Hematopoietic multipotent progenitor cell treated with erythropoietin and hydrocortisone succinate and interleukin-3 and kit ligand, for 8 days (in vitro differentiated cells): ENCODE measurements at places on chromosomes 5 and 9.

DNA sequence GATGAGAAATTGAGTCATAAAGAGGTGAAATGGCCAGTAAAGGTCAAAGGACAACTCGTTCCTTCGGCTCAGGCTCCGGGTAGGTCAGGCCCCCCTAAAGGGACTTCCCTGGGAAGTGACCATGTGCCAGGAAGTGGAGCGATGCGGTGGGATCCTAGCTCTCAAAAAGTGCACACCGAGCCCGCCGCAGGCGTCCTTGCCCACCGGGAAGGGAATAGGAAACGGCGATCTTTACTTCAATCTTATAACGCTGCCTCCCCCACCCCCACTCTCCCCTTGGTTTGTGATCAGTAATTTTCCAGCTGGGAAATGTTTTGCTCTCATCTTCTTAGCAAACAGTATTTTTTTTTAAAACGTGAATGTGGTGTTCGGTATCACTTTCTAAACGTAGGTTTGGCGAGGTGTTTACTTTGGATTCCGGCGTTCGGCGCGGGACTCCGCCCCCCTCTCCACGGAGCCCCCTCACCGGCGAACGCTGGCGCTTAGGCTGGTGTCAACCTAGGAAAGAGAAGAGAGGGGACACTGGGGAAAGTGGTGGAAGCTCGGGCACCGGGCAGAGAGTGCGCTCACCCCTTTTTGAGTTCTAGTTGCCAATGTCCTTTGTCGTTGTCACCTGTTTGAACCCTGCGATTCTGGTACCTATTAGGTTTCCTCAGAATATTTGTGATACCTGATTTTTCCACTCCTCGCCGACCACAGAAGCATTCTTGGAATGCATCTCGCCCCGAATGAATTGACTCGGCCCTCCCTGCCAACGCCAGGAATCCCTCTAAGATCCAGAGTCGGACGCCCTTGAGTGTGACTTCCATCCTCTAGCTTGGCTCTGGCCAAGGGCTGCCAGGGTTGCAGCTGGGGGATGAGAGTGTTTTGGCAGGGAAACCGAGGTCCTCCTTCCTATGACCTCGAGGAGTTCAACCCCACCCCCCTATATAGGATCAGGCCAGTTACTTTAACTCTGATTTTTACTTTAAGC is 1.8 kb upstream of the KLF4 start:
- no peak for DNase-seq

DNA sequence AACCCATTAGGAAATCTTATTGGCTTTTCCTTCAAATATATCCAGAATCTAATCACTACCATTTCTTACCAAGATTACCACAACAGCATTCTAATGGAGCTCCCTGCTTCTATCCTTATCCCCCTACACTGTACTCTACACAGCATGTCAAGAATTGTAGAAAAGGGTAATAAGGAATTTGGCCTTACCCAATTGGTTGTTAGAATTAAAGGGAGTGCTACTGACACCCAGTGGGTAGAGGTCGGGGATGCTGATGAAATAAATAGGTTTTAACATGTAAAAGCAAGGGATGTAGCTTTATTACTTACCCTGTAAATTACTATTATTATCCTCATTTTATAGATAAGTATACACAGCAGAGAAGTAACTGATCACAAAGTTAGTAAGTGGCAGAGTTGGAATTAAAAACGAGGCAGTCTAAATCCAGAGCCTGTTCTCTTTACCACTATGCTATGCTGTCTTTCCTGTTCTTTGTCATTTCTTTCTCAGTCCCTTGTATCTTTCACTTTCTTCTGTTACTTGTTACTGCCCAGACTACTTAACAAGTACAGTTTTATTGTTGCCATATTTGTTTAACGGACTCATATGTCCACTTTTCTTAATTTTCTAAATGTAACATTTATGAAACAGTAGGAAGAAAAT is 10.5 kb downstream of the SLC38A9 start:
- no peak for DNase-seq

GRCh38 chr9:36985769-36986467 is 48.1 kb downstream of the PAX5 start:
- DNase-seq = no peak

DNA sequence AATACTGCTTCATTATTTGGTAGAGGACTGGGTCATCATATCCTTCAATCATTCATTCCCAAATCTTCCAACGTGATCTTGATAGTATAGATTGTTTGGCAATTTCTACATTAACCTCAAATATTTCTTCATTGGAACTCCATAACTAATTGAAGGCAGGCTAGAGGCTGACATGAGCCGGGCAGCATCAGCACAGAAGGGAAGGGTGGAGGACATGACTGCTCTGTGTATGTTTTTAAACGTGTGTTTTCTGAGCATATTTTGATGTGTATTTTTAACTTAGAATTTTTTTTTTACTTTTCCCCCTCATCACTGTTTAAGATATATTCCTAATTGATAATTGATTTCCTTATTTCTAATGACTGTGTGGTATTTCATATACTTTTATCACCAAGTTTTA is 12.6 kb downstream of the DDX4 start:
- no peak for DNase-seq

DNA sequence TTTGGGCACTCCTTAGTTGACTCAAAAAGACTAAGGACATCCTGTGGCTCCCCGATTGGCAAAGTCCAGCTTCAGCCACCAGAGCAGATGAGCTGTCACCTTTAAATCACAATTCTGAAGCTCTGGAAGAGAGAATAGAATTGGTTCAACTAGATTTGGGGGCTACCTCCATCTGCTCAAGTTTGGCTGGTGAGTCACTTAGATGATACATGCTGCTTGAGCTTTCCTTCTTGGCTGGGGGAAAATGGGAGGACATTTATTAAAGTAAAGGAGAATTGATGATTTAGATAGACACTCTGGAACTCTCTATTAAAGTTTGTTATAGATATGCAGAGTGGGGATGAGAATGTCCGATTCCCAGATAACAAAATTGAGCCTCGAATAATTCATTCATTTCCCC is 30.0 kb upstream of the GRIA1 start:
- no peak for DNase-seq

- DNase-seq = no peak
Observed at GRCh38 chr5:178365501-178366440, 133.2 kb upstream of the PHYKPL start.

- no peak for DNase-seq
Observed at GRCh38 chr9:15935661-15936305, 382.9 kb downstream of the CCDC171 start.

GRCh38 chr9:116280529-116280928 is 126.9 kb downstream of the PAPPA start:
- no peak for DNase-seq

- no peak for DNase-seq
Observed at GRCh38 chr9:93954434-93955061, 607 bp downstream of the BARX1 start.

DNA sequence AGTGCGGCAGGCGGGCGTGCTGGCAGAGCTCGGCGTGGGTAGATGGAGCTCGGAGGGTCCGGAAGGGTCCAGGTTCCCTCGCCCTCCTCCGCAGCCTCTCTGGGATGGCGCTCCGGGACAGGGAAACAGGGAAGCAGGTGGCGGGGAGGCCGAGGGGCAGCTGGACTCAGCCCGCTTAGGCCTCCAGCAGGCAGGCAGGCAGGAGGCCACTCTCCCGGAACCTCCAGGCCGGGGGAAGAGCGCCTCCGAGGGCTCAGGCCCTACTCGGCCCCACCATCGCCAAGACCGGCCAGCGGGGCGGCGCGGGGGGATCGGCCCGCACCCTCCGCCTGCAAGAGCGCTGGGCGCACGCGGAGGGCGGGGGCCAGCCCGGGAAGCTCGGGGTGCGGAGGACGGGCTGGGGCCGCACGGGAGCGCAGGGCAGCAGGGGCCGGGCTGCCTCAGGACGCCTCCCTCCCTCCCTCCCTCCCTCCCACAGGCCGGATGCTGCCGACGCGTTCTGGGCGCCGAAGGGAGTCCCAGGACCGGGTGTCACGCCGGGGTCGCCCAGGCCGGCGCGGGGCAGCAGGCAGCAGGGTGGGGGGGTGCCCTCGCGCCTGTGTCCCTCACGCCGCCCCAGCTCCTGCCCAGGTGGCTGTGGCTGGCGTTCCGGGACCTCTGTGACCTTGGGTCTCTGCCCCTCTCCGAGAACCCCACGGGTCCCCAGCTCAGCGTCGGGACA is 977 bp downstream of the MGAT4B start:
- DNase-seq = peak; percentile 49

- no peak for DNase-seq
Observed at GRCh38 chr9:4804531-4805016, 11.8 kb downstream of the RCL1 start.
